T follicular helper cell (primary cell): ENCODE measurements at places on chromosomes 3 and 15.

- no peak for DNase-seq
Measured at GRCh38 chr15:60539016-60539415, 60.1 kb upstream of the ICE2 start.

DNA sequence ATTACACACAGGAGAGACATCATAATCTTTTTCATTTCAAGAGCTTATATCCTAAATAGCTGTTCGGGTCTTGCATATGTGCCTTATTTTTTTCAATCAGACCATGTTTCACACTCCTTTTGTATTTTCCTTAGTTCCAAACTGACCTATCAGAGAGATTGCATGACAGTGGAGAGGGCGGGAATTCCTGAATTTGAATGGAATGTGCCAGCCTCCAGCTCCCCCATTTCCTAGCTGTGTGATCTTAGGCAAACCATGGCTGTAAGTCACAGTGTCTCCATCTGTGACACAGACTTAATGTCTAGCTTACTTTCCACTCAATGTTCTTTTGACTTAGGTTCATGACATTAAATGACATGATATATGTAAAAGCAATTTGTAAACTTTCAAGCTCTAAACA is 62.0 kb upstream of the CSTA start:
- DNase-seq = no peak

DNA sequence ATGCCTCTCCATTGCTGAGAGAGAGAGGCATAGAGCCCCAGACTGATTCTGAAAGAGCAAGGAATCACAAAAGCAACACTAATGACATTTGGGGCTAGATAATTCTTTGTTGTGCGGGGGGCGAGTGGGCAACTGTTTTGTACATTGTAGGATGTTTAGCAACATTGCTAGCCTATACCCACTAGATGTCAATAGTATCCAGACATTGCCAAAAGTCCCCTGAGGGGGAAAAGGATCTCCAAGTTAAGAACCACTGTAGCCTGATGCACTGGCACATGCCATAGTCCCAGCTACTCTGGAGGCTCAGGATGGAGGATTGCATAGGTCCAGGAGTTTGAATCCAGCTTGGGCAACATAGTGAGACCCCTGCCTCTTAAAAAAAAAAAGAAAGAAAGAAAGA is 22.8 kb upstream of the GOLM2 start:
- no peak for DNase-seq

DNA sequence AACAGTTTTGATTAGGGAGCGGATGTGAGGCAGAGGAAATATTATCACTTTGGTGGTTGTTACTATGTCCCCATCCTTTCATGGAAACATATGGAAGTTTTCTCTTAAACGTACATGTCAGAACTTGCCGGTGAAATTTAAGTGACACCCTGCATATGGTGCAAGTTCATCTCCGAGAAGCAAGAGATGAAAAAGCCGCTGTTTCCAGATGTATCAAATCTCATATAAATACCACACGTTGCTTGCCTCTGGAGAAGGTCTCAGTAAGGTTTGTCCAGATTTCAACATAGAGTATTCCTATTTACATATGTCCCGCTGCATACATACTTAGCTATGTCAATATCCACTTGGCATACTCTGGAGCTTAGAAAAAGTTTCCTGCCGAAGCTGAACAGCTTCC is 172.2 kb upstream of the ICE2 start:
- no peak for DNase-seq

GRCh38 chr3:45362758-45363157 is 25.6 kb upstream of the LARS2 start:
- no peak for DNase-seq

GRCh38 chr3:40070816-40071215 is 238.7 kb upstream of the EIF1B start:
- no peak for DNase-seq

GRCh38 chr3:96039632-96040031 is 774.8 kb upstream of the EPHA6 start:
- DNase-seq = no peak

- no peak for DNase-seq
Measured at GRCh38 chr15:70281811-70282307, 184.1 kb upstream of the TLE3 start.
